GOT3 (cell line): ENCODE measurements at places on chromosomes 4 and X.

GRCh38 chr4:165994701-165995100, 121.7 kb downstream of the TLL1 start:
- DNase-seq, result no peak

DNA sequence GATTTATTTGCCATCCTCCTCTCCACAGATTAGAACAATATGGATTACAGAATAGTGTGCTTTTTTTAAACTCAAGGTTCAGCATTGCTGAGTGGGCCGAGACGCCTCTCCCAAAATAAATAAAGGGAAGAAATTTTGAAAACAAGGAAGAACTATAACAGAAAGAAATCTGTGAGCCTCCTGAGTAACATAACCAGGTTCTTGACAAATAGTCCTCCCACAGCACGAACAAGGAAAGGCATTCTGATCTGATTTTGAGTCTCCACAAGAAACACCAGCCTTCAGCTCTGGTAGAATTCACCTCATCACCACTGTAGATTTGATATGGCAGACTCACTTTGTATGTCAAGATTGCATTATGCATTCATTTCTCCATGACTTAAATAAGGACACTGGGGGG, 173.6 kb downstream of the HHIP start:
- no peak for DNase-seq

DNA sequence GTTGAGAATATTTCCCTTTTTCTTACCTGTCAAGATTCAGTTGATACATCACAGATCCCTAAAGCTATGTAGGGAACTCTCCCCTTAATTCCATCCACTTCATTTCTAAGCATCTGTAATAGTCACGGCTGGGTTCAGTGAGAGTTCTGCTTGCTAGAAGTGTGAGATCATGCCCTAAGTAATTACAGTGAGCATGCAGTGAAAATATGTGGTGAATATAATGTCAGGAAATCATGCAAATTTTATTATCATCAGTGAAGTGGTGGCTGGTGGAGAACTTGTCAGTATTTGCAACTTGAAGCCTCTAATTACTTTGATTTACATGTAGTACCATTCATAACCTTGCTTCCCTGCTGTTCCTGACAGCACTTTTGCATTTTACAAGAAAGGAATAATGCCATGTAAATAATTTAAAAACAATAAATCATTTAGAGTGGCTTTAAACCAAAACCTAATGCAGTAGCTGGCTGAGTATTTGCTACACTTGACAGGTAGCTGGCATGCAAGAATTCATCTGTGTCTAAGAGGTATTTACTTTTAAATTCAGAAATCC, 28.3 kb upstream of the CFAP299 start:
- DNase-seq, result no peak

GRCh38 chr4:23233596-23233995, 540.9 kb downstream of the GBA3 start:
- no peak for DNase-seq

DNA sequence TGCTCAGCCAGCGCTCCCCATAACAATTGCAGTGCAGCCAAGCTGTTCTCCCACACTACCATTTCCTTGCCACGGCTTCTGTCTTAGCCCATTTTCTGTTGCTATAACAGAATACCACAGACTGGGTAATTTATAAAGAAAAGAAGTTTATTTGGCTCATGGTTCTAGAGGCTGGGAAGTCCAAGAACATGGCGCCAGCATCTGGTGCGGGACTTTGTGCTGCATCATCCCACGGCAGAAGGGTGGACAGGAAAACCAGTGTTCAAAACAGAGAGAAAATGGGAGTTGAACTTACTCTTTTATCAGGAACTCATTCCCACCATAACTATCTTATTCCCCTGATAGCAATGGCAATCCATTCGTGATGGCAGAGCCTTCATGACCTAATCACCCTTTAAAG, 104.6 kb downstream of the FHDC1 start:
- DNase-seq, result no peak

DNA sequence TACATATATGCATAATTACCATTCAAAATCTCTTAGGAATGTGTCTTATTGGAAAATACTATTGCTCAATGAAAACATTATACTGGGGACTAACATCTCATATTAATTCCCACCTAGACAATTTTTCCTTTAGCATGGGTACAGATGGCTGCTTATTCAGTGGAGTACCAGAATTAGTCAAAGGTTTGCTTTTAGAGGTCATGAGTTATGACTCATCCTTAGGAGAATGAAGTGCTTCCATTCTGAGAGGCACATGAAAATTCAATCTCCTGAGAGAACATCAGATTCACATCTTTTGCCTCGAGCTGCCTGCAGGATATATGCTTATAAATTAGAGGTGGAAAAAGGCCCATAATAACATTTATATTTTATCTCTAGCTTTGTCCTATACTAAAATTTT, 378.0 kb upstream of the DMD start:
- no peak for DNase-seq

DNA sequence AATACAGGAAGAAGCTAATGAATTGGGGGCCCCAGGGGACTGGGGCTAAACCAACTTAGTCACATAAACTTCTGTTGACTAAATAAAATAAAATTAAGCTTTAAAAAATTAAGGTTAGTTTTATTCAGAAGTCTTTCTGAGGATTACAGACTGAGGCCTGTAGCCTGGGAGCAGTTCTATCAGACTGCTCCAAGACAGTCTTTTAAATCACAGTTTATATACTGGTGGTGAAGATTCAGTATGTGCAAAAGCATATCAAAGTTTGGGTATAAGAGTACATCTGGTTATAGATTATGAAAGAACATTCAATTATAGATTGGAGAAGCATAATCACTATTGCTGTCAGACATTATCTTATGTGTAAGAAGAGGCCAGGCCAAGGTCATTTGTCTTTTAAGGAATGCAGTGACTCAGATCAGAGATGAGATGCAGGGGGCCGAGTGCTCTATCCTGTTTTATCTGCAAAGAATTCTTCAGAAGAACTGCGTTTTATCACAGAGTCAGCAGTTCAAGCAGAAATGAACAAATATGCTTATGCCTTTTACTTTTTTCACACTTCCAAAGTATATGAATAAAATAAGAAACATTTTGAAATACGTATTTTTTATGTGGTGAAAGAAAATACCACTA, 109.4 kb downstream of the PDHA2 start:
- DNase-seq, result no peak

DNA sequence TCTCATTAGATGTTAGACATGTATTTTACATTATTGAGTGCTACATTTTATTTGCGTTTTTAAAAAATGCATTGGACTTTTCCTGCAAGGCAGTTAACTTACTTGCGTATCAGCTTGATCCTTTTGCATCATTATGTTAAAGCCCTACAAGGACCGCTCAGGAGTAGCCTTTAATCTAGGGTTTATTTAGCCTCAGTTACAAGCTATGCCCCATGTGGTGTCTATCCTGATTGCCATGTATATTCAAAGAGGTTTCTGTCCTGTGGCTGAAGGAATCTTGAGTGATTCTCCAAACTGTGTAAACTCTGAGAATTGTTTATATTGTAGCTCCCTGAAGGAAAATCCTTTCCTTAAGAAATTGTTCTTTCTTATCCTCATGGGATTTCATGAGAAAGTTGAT, 821.8 kb upstream of the AGA start:
- no peak for DNase-seq

DNA sequence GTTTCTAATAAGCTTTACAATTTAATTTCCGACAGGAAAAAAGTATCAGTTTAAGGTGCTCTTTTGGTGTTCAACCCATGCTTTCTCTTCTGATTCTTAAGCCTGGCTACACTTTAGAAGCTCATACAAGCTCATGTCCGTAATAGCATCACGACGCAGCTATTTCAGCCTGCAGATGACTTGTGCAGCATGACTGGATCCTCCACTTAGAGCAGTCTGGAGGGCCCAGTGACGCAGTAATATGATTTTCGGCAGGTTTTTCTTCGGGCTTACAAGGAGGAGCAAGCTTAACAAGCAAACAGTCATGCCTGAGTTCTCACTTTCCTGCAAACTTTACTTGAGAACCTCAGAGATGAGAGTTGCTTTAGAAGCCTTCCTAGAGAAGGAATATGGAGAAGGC, 85.3 kb upstream of the MAML3 start:
- DNase-seq, result no peak

DNA sequence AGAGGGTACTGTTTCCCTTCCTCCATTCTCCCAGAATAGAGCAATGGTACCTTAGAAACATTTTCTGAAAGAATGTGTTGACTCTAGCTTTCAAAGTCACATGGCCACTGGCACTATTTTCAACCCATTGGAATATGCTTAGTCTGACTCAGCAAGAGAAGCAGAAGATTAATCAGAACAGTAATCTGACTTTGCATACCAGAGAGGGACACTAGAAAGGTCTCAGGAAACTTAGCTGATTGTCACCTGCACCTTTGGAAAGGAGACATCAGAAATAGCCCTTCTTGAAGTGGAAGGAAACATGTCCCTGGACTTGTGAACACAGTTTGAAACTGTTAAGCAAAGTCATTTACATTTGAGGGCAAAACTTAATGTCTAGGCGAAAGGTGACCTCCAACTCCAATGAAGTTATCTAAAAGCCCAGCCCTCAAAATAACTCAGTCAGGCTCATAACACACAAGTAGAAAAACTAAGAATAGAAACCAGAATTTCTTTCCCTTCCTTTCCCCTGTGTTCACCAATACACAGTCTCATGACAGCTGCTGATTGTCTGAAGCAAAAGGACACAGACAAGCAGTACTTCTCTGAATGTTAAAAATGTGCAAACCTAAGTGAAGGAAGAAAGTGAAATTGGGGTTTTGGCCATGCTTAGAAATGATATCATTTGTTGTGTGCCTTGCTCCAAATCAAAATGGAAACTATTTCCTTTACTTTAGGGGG, 270.8 kb downstream of the GRIA3 start:
- no peak for DNase-seq

GRCh38 chr4:83285055-83285407, 433 bp upstream of the COQ2 start:
- DNase-seq, result peak; percentile 12

GRCh38 chr4:113467581-113467980, 294.0 kb downstream of the CAMK2D start:
- no peak for DNase-seq

DNA sequence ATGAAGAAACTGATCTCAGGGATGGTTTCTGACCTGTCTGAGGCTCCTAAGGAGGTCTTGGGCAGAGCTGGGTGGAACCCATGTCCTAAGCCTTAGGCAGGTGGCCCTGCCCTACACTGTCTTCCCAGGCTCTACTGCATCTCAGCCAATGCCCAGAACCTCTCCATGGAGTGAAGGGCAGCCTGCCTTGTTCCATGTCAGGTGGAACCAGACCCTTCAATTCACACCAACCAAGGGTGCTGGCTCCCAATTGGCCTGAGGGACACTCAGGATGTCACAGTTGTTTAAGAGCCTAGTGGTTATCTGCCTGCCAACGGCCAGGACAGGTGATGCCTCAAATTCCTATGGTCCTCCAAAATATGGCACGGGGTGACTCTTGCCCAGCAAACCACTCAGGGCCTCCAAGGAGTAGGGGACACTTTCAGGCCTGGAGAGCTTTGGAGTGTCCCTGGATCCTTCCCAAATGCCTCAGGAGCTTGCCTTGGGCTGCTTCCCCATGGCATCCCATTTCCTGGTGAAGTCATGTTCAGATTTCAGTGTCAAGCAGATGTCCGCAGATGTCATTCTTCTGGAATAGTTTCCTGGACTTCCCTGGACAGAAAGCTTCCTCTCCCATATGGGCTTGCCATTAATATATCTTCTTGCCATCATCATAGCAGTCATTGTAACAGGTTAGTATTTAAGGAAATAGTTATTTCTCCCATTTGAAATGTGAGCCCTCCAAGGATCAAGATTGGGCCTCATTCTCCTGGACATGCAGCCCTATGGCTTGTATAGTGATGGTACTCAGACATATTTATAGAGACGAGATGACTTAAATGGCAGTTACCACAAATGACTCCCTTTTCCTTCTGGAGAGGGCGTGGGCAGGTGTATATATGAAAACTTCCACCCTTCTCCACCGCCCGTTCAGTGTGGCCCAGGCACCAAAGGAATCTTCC, 67.1 kb downstream of the MED28 start:
- DNase-seq, result no peak

DNA sequence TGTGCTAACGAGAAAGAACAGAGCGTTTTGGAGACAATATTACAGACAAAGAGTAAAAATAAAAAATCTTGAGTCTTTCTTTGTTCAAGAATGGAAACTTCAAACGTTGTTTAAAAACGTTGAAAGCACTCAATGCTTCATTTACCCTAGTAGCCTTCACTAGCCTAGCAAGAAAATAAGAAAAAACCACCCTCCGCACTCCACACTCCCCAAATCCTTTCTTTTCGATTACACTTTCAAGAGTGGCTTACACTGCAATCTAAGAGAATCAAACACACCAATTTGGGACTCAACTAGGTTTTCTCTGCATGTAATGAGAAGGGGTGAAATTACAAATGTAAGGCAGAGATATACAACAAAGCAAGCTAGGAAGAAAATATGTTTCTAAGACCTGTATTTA, 4.7 kb downstream of the TMSB4X start:
- DNase-seq, result no peak

GRCh38 chrX:44071847-44072551, 98.8 kb upstream of the NDP start:
- no peak for DNase-seq

- DNase-seq, result no peak
Observed at GRCh38 chr4:121951521-121952110, at the start of gene TRPC3. TRPC3 (minus strand) TSS chr4:121952060; CDS start chr4:121951680, 380 bp downstream.

DNA sequence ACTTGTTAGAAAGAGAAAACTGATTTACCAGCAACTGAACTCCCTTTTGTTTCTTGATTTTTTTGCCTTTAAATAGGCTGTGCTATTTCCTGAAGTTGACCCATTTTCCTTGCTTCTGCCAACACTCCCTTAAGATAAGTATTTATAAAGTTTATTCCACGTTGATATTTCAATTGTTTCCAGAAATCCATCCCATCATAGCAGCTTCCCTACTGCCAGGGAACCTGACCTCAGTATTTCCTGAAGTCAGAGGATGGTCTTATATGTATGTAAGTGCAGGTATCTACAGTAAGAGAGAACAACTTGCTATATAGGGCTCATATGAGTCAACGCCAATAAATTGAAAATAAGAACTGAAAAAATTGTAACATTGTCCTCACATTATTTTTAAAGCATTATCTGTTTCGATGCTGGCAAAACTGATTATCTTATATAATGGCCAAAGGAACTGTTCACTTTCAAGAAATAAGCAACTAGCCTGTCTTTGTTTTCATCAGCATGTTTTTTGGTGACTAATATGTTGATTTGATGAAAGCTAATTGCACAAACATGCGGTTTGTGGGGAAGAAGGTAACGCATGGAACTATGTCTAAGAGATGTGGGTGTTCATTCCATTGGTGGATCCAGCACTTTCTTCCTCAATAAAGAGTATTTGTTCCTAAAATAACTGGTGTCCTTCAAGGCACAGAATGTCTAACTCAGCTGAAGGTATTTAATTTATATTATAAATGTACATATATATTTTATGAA, 4.7 kb downstream of the LIMCH1 start:
- DNase-seq, result no peak

DNA sequence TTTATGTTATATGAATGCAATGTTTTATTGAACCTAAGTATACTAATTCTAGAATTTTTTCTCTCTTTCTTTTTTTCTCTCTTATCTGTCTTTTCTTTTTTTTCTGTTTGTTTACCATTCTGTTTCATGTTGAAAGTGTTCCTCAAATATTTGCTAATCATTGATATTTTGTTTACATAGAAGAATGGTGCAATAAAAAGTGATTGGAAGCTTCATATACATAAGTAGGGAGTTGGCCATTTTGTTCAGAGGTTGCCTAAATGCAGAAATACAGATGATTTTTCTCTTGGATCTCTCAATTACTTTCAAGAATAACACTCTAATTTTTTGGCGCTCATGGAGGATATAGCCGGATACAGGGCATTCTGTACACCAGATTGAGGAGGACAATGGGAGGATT, 5.7 kb upstream of the SERTM2 start:
- no peak for DNase-seq
